Activated CD4-positive, alpha-beta T cell treated with anti-CD3 and anti-CD28 coated beads, Interleukin-2, amount 50 U/mL, for 1 hour (primary cell): ENCODE measurements at places on chromosomes 4 and X.

DNA sequence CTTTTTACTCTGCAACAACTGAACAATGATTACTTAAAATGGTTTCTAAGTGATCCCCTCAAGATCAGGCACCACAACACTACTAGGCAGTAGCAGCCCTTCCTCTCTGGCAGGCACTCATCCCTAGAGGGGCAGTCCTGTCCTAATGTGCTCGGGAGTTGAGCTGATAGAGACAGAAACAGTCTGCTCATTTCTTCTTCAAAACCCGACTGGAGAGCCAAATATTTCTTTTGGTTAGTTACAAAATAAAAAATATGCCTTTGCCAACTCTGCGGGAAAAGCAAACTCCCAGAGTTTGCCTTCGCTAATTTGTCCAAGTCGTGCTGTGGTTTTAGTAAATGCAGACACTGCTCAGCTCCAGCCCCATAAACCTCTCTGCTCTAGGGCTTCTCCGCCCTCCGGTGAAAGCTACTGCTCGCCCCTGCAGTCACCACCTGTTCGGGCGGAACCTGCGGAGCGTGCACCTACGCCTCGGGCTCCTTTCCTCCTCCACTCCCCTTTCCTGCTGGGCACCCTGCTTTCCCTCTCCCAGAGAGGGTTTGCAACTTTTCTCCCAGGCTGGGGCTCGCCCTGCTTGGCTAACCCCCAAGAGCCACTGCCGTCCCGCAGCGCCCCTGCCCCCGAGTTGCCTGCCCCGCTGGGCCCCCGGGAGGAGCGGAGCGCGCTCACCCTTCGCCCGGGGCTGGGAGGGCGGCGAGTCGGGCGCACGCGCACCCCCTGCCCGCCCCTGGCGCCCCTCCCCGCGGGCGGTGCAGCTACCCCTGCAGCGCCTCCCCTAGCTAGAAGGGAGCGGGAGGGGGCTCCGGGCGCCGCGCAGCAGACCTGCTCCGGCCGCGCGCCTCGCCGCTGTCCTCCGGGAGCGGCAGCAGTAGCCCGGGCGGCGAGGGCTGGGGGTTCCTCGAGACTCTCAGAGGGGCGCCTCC is at the start of gene NPNT:
Gene NPNT, plus strand, starts transcription at position 812 of the 923 bp plus-strand sequence. CDS start 182 bp downstream, outside the sequence.
- DNase-seq, result no peak

GRCh38 chr4:156941940-156942548 is 29.6 kb downstream of the PDGFC start:
- no peak for DNase-seq

DNA sequence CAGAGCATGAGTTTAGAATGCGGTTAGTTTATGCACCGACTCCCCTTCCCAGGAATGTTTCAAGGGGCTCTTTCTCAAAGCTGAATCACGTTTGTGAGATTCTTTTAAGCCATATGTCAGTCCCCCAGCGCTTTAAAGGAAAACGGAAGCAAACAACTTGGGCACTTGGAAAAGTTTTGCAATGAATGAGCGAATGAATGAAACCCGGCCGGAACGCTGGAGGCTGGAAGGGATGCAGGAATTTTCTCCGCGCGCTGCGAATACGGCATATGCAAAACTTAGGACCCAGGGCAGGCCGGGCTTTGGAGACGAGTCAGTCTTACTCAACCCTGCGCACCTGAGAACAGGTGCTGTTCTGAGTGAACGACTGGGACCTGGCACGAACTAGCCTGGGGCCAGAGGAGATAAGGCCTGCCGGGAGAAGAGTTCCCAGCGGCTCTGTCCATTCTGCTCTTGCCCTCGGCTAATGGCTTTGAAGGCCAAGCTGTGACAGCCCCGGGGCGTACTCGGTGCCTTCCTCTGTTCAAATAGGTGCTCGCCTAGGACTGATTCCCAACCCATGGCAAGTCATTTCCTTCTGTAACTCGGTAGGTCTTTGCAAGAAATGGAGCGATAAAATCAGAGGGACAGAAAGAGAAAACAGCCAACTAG is 743 bp upstream of the NRK start:
- no peak for DNase-seq

DNA sequence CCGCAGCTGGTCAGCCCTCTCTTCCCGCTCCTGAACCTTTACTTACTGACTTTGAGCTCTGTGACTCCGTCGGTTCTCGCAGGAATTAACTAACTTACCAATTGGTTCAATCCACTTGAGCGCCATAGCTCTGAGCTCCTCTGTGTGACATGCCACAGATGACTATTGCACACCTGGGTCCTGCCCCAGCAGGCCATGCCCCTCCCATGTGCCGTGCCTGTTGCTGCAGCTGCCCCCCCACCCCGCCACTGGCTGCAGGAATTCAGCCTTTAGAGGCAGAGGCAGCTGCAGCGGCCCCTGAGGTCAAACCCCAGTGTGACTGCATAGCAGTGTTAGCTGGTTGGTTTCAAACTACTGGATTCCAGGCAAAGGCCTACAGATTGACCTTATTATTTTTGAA is 70.6 kb downstream of the MTMR1 start:
- no peak for DNase-seq

DNA sequence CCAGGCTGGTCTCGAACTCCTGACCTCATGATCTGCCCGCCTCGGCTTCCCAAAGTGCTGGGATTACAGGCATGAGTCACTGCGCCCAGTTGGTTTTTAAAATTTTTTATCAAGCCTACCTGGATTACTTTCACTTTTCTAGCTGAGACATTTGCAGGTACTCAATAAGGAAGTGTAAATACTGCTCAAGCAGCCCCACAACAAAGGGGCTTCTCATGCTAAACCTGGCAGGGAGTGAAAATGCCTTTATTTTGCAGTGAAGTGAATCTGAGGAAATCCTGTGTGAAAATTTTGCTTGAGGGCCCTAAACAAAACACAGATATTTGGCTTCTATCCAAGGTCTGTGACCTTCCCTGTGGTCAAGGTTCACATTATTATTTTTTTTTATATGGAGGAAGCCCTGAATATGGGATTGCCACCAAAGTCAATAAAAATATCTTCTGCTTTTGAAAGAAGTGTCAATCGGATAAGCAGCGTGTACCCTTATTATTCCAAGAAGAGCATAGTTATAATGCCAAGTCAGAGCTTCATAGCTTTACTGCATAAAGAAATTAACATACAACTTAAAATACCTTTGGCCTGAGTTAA is 481.0 kb downstream of the SH2D1A start:
- DNase-seq, result no peak

DNA sequence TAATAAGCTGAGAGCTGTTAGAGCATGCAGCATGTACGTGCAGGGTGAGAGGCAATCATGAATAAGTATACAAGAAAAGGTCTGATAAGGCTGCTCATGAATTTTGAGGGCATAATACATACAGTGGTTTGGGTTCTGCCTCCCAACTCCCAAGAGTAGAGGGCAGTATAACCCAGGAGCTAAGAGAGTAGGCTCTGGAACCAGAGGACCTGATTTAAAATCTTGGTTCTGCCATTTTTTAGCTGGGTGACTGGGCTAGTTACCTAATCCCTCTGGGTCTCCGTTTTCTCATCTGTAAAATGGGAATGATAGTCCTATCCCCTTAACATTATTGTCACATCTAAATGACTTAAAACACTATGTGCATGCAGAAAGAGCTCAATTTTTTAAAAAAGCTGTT is 85.3 kb downstream of the LNX1 start:
- no peak for DNase-seq

GRCh38 chr4:84563002-84563401 is 19.9 kb upstream of the CDS1 start:
- no peak for DNase-seq
